Kidney (tissue), 22 donors: ENCODE measurements at places on chromosomes 3 and 15. TPM values are rescaled to one million over a fixed set of nuclear protein-coding genes. Genes with fewer than 3 reads are reported as not detected.

DNA sequence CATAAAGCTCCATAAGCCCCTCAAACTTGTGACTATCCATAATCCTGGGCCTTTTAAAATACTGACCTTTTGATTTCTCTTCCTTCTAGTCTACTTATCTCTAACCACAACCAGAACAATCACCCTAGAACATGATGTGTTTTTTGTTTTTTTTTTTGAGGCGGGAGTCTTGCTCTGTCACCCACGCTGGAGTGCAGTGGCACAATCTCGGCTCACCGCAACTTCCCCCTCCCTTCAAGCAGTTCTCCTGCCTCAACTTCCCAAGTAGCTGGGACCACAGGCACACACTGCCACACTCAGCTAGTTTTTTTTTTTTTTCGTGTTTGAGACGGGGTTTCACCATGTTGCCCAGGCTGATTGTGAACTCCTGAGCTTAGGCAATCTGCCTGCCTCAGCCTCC is 25.1 kb downstream of the VPS39 start:
- no peak for DNase-seq

DNA sequence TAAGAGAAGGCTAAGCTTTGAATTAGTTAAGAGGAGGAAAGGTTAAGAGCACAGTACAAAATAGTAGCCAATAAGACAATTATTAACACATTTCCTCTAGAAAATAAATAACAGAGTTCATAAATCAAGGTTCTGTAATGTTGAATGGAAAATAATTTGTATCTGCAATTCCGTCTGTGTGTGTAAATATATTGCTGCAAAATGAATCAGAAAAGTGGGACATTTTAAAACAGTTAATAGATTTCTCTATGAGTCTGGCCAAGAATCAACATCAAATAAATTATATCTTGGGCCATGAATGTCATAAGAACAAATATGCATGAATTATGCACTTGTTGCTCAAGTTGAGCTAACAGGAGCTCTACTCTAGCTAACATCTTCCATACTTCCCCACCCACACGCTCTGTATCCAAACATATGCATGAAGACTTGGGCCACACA is 14.2 kb upstream of the SUCNR1 start:
- DNase-seq = no peak

DNA sequence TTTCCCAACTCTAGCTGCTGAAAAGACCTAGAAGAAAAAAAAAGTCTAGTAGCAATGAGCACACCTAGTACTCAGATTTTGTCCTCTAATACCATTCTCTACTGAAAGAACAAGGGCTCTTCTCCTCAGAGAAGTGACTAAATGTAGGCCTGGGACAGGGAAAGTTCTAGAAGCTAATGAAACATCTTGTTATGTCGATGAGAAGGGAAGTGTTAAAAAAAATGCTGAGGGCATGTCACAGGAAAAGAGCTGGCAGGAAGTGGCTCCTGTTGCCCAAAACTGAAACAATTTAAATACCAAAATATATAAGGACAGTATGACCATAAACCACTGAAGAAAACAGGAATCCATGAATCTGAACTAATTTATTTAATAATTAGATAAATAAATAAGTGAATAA is 581.4 kb upstream of the TBL1XR1 start:
- DNase-seq = no peak

GRCh38 chr15:99385865-99386264 is 134.6 kb downstream of the LRRC28 start:
- DNase-seq = no peak

- DNase-seq = no peak
These were observed 19.0 kb downstream of the CMTM7 start for GRCh38 chr3:32410367-32411246.

DNA sequence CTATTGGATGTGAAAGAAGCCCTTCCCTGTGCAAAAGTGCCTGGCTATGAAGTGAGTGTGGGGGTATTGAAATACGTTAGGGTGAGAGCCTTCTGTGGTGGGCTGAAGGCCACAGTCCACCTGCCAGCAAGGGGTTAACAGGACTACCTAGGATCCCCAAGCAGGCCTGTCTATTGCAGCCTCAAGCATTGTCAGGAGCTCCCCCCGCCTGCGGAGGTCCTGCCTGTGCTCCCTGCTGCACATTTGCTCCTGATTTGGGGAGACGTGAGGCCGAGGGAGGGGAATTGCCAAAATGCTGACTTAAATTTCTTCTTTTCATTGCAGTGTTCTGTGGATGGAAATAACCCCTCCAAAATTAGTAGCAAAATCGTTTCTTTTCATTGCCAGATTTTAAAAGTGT is 56.2 kb downstream of the GABRG3 start:
- DNase-seq = no peak

- no peak for DNase-seq
These were observed 51.0 kb upstream of the UTS2B start for GRCh38 chr3:191381303-191381702.

DNA sequence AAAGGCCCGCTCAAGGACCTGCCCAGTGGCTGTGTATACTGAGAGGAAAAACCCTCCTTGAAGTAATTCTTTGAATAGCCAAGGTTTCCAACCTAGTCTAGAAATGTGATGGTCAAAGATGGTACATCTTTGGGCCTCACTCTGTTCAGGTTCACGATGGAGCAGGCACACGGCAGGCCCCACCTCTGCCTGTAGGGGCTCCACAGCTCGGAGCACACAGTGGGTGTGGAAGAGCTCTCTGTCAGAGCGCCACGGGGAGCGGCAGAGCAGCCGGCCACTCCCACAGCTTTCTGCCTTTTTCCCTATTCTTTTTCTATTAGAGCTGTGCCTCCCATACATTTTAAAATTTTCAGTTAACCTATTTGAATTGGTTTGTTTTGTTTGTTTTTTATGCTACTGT is 89.5 kb downstream of the CTNNB1 start:
- no peak for DNase-seq

Gene ATP8B4
- 12.5 TPM for total RNA-seq
